ENCODE measurements at places on chromosomes 6 and 20.

DNA sequence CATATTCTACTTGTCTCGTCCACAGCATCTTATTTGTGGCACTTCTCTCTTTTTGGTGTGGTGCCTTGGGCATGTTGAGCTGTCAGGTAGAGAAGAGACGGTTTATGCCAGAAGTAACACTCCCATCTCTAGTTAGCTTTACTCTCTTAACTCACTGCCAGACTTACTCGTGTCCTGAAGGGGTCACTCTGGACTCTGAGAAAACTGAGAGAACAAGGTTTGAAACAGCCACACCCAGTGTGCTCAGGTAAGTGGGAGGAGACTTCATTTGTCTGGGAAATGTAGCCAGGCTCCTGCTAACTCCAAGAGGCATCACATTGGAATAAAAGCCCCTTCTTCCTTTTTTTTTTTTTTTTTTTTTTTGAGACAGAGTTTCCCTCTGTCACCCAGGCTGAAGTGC lies 360.8 kb downstream of the QKI start:
- no peak for DNase-seq

DNA sequence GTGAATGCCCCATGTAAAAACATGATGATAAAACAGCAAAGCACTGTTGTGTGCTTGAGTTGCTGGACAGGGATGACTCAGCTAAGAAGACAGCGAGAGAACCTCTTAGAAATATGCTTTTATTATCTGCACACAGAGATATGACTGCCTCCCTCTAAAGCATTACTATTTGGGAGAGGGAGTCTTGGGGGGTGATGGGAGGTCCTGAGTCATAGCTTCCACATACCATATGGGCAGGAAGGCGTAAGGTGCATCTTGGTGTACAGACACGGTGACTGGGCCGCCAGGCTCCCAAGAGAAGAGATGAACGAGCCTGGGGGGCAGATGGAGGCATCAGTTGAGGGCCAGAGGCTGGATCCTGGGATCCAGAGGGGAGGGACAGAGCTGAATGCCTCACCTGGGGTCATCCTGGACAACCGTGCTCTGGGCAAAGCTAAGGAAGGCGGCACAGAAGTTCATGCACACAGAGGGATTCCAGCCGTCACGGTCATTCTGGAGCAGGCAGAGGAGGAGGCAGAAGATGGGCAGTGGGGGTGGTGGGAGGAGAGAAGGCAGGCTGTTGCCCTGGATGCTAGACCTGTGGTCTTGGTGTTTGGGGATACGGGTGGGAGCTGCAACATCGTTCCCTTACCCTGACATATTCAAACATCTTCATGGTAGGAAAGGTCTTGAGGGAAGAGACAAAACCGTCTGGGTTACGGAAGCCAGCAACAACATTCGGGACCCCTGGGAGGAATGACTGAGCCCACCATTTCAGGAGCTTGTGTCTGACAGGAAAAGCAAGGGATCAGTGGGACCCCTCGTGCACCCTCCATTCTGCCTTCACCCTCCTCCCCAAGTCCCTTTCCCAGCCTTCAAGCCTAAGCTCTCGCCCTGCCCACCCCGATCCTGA lies 2.0 kb downstream of the DXO start:
- no peak for DNase-seq

GRCh38 chr6:56657354-56657753 lies 14.7 kb upstream of the DST start:
- no peak for DNase-seq

- DNase-seq: no peak
Measured at GRCh38 chr20:44616604-44616964, 34.2 kb downstream of the PKIG start.

DNA sequence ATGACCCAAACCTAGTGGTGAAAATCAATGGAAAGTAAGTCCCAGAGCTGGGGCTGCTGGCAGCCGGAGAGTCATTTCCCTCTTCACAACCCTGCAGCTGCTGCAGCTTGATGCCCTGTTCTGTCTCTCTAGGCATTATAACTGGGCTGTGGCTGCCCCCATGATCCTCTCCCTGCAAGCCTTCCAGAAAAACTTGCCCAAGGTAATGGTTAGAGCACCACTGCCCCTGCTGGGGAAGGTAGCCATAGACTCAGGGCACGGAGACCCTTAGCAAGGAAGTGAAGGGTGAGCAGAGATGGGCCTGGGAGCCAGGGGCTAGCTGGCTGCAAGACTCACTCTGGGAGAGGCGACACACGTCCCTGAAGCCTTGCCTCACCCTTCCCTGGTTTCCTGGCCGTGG lies 12.0 kb downstream of the LPIN3 start:
- DNase-seq: no peak

GRCh38 chr20:23391707-23392310 lies 29.5 kb downstream of the NAPB start:
- DNase-seq: no peak

DNA sequence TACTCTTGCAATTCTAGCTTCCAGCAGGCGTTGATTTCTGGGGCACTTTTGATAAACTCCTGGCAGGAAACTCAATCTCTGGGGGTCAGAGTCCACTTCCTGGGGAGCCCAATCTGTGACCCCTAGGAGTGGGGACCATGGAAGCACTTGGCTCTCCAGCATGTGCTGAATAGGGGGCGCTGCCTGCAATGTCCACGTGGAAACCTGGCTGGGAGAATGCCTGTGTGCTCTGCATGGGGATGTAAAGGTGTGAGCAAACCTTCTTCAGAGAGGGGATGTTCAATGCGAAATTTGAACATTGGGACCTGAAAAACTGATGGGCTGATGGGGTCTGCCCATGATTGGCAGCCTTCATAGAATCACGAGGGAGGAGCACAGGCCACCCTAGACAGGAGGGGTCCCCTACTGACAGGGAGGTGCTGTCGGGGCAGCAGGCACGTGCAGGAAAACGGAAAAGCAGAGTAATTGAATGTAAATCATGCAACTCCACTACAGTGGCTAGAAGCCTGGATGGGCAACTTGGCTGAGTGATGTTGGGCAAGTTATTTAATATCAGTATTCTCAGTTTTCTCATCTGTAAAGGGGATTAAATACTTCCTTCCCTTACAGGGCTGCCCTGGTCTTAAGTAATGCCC lies 47.8 kb downstream of the CEP43 start:
- DNase-seq: no peak

DNA sequence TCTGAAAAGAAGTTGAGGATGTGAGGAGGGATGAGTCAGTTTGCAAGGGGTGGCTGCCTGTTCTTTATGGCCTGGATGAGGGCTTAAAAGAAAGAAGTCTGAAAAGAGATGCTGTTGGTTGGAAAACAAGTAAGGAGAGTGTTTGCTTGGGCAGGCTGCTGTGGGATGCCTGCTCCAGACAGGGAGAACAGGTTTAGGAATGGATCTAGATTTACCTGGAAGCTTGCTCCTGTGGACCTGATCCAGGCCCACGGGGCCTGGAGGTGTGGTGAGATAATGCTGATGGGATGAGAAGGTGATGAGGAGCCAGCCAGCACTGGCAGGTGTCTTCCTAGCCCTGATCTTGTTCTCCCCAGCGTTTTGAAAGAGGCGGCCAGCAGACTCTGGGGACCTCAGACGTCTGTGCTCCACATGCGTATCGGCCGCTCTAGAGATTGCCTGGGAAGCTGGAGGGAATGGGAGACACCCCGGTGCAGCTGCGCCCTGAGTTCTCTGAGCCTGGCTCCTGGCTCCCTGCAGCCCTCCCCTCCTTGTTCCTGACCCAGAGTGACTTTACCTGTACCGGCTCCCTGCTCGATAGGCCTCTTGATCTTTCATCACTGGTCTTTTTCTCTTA lies 331.3 kb downstream of the ZFAND3 start:
- no peak for DNase-seq

DNA sequence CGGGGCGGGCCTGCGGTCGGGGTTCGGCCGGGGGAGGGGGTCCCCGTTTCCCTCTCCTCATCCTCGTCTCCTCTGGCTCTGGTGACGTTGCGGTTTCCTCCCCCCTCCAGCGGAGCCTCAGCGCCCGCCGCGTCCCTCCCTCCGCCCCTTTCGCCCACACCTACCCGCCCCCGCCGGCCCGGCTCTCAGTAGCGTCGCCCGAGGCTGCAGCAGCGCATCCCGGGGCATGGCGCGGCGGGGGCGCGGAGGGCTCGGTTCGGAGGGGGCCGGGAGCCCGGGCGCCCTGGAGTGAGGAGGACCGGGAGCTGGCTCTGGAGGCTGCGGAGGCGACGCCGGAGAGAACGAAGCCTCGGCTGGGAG lies at the start of gene DSE:
Gene DSE (plus strand): TSS at position 188 of the 360 bp plus-strand sequence. CDS start 28,304 bp downstream, outside the sequence.
- DNase-seq: peak; percentile 13
